ENCODE measurements at places on chromosomes 13 and 19.

GRCh38 chr13:31330236-31330635, 130.5 kb downstream of the B3GLCT start:
- no peaks in the 10 kb centered on the region for H3K4me1 ChIP-seq
- no peak overlapping the region for H3K27ac ChIP-seq
- no peaks in the 10 kb centered on the region for H3K27me3 ChIP-seq
- no peak overlapping the region for H3K4me3 ChIP-seq
- H3K36me3 ChIP-seq, result no peaks in the 10 kb centered on the region

- H3K27me3 ChIP-seq, result peaks cover 9% of the 10 kb centered on the region
- no peaks in the 10 kb centered on the region for H3K36me3 ChIP-seq
- H3K4me3 ChIP-seq, result no peak overlapping the region
- DNase-seq, result no peak
These were observed 19.6 kb downstream of the C2CD4C start for GRCh38 chr19:389255-389934.

DNA sequence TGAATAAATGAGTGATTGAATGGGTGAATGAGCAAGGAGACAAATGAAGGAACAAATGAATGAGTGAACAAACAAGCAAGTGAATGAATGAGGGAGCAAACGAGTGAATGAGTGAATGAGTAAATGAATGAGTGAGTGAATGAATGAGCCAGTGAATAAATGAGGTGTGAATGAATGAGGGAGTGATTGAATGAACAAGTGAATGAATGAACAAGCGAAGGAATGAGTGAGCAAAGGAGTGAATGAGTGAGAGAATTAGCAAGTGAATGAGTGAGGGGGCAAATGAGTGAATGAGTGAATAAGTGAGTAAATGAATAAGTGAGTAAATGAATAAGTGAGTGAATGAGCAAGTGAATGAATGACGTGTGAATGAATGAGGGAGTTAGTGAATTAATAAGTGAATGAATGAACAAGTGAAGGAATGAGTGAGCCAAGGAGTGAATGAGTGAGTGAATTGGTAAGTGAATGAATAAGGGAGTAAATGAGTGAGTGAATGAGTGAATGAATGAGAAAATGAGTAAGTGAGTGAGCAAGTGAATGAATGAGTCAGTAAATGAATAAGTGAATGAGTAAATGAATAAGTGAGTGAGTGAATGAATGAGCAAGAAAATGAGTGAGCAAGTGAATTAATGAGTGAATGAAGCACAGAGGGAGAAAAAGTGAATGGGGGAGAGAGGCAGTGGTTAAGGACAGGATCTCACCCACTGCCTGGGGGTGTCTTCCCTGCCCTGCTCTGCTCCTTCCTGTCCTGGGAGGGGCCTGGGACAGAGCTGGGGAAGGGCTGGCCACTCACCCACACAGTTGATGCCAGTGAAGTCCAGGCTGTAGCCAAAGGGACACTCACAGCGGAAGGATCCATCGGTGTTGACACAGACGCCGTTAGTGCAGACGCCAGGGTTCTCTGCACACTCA, 36.4 kb downstream of the CCL25 start:
- no peak overlapping the region for H3K27ac ChIP-seq
- no peaks in the 10 kb centered on the region for H3K36me3 ChIP-seq
- no peaks in the 10 kb centered on the region for H3K27me3 ChIP-seq
- no peak for DNase-seq

- no peak for DNase-seq
- no peak overlapping the region for H3K27ac ChIP-seq
- H3K27me3 ChIP-seq, result no peaks in the 10 kb centered on the region
These were observed 87.6 kb downstream of the ARHGEF7 start for GRCh38 chr13:111202745-111203144.

DNA sequence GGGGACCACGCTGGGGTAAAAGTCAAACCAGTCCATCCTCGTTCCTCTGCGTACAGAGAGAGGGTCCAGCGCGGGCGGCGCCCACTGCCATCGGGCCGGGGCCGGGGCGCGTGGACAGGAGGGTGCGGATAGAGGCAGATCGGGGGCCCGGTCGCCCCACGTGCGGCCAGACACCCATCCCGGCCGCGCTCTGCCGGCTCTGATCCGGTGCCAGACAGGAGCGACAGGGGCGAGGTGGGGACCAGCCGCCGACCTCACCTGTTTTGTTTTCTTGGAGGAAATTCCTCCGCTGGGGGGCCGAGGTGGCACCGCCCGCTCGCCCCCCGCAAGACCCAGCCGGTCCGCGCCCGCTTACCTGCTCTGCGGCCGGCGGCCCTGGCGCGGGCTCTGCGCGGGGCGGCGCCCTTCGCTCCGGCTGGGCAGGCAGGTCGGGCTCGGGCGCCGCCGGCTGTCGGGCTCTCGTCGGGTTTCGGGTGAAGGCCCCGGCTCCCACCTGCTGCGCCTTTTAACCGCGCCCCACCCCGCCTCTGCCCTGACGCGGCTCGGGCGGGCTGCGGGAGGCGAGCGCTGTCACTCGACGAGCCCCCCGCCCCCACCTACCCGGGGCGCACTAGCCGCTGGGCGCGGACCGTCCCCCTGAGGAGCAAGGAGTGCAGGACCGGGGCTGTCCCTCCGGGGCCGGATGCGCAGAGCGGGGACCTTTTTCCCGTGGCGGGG, at the start of gene GJB6:
TSS of gene GJB6 (minus strand) at position 481 of the 717 bp plus-strand sequence. CDS start 8,839 bp downstream, outside the sequence.
- peaks cover 11% of the 10 kb centered on the region for H3K27me3 ChIP-seq
- DNase-seq, result peak; percentile 35
- H3K4me1 ChIP-seq, result peaks cover 21% of the 10 kb centered on the region
- peak within 1 kb of the TSS; percentile 55 for H3K4me3 ChIP-seq
- no peak within 1 kb of the TSS for H3K27ac ChIP-seq
- no peaks in the 10 kb centered on the region for H3K36me3 ChIP-seq

GRCh38 chr19:48122421-48122820, 11.8 kb upstream of the PLA2G4C start:
- H3K27me3 ChIP-seq, result no peaks in the 10 kb centered on the region
- H3K27ac ChIP-seq, result no peak overlapping the region
- no peak for DNase-seq
- no peaks in the 10 kb centered on the region for H3K4me1 ChIP-seq
- H3K4me3 ChIP-seq, result no peak overlapping the region

GRCh38 chr19:33089010-33089409, 8.0 kb downstream of the GPATCH1 start:
- no peaks in the 10 kb centered on the region for H3K27me3 ChIP-seq
- H3K36me3 ChIP-seq, result peaks cover 51% of the 10 kb centered on the region

GRCh38 chr13:102392481-102393209, 9.2 kb downstream of the FGF14 start:
- no peak for DNase-seq
- no peak overlapping the region for H3K4me3 ChIP-seq

DNA sequence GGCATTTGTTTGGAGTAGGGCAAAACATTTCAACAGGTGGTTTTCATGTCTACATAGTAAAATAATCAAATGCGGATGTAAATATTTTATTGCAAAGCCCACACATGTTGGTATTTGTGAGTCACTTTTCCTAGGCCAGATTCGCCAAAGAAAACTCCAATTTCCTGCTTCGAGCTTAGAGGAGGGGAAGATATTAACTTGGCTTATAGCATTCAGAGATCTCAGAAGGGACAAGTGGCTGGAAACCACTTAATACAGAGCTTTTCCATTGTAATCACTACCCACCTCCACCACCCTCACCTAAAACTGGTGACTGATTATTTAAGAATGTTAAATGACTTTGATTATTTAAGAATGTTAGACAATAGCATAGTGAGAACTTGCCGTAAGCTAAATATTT, 530.6 kb upstream of the SPRY2 start:
- no peak overlapping the region for H3K27ac ChIP-seq
- H3K4me3 ChIP-seq, result no peak overlapping the region
- no peaks in the 10 kb centered on the region for H3K27me3 ChIP-seq
- DNase-seq, result no peak
- H3K36me3 ChIP-seq, result no peaks in the 10 kb centered on the region

DNA sequence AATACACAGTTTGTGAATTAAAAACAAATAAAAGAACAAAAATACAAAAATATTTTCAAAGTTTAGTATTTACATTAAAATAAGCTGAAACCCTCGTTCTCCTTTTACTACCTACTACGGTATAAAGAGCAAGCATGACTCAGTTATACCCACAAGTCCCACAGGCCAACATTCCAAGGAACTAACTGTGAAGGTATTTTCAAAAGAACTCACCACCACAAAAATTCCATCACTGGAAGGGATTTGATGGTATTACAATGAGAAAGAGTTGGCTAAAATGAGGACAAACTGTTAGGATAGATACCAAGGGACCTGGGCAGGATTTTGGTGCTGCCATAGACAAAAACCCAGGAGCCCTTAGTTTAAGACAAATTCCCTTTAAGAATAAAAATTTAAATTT, 122.7 kb downstream of the TBC1D4 start:
- no peak overlapping the region for H3K27ac ChIP-seq
- no peaks in the 10 kb centered on the region for H3K36me3 ChIP-seq
- no peak for DNase-seq

- H3K4me3 ChIP-seq, result peak overlapping the region; percentile 47
- peaks cover 18% of the 10 kb centered on the region for H3K36me3 ChIP-seq
- H3K4me1 ChIP-seq, result peaks cover 50% of the 10 kb centered on the region
These were observed 14.0 kb downstream of the XRCC1 start for GRCh38 chr19:43561139-43561970.

DNA sequence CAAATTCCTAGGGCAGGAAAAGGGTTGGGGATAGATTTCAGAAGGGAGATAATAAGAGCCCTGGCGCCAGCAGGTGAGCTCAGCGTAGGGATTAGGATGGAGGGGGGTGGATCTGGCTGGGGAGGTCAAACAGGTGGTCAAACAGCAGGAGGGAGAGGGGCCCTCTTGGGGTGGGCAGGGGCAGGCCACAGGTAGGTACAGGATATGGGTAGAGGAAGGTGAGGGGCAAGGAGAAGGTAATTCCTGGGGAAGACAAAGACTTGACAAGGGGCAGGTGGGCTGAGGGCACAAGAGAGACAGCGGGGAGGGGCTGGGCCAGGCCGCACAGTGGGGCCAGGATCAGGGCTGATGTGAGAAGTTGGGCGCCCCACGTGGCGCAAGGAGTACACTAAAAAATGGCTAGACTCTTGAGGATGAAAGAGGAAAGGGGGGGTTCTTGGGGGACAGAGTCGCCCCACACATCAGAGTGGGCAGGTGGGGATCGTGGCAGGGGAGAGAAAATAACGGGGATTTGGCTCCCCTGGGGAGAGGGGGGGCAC, 713 bp downstream of the KRI1 start:
- H3K4me1 ChIP-seq, result peaks cover 56% of the 10 kb centered on the region
- peak; percentile 54 for DNase-seq
- peak overlapping the region; percentile 87 for H3K4me3 ChIP-seq
- peaks cover 37% of the 10 kb centered on the region for H3K36me3 ChIP-seq
- H3K27ac ChIP-seq, result peak overlapping the region; percentile 94

DNA sequence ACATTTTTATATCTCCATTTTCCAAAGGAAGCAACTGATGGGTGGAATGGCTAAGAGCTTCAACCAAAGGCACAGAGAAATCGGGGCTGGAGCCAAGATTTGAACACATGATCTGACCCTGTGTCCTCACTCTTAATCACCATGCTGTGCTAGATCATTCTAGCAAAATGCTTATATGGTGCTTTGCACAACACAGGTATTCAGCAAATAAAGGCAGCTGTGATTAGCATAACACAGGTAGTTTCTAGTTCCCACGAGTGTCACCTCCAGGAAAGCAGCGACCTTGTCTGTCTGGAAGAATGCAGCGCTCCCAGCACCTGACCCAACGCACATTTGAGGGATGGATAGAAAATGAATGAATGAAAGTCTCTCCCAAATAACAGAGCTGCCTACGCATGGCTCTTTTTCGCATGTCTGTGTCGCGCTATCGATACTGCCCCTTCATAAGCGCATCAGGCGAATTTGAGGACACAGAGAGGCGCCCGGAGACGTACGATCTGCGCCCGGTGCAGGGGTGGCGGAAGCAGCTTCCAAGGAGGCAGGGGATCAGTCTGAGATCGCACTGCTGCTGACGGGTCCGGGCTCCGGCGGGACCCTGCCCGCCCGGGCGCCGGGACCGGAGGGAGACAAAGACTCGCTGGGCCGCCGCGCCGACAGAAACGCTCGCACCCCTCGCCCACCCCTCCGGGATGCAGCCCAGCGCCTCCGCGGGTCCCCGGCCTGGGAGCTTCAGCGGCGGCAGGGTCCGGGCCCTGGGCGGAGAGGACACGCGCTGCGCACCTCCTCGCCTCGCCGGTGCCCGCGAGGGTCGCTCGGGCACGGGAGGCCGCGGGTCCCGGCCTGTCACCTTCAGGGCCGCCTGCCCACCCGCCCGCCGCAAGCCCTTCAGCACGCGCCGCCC, 609 bp downstream of the EPS15L1 start:
- H3K27me3 ChIP-seq, result no peaks in the 10 kb centered on the region
- H3K36me3 ChIP-seq, result no peaks in the 10 kb centered on the region
- DNase-seq, result no peak
- peak overlapping the region; percentile 74 for H3K4me3 ChIP-seq

DNA sequence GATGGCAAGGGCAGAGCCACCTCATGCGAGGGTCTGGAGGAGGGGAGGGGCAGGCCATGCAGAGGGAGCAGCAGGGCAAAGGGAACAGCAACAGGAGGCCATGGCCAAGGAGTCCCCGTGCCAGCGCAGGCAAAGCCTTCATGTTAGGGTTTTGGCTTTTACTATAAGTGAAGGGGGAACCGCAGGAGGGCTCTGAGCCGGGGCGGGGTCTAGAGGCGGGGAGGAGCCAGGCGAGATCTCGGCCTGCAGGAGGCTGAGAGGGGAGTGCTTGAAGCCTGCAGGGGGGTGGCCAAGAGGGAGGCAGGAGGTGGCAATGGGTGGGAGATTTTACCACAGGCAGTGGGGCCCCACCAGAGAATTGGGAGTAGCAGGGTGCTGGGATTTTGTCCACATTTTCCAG, 6.3 kb downstream of the ARHGAP33 start:
- peaks cover 3% of the 10 kb centered on the region for H3K4me1 ChIP-seq
- DNase-seq, result no peak
- peaks cover 13% of the 10 kb centered on the region for H3K36me3 ChIP-seq
- no peaks in the 10 kb centered on the region for H3K27me3 ChIP-seq

GRCh38 chr19:7161292-7161691, 91.8 kb downstream of the ZNF557 start:
- no peaks in the 10 kb centered on the region for H3K27me3 ChIP-seq
- H3K27ac ChIP-seq, result no peak overlapping the region
- H3K4me1 ChIP-seq, result no peaks in the 10 kb centered on the region
- DNase-seq, result no peak
- H3K36me3 ChIP-seq, result no peaks in the 10 kb centered on the region
- H3K4me3 ChIP-seq, result no peak overlapping the region

- peaks cover 37% of the 10 kb centered on the region for H3K36me3 ChIP-seq
- no peak for DNase-seq
- no peaks in the 10 kb centered on the region for H3K27me3 ChIP-seq
- H3K27ac ChIP-seq, result no peak overlapping the region
- H3K4me3 ChIP-seq, result no peak overlapping the region
These were observed 23.6 kb downstream of the DCAF15 start for GRCh38 chr19:13975870-13976269.

DNA sequence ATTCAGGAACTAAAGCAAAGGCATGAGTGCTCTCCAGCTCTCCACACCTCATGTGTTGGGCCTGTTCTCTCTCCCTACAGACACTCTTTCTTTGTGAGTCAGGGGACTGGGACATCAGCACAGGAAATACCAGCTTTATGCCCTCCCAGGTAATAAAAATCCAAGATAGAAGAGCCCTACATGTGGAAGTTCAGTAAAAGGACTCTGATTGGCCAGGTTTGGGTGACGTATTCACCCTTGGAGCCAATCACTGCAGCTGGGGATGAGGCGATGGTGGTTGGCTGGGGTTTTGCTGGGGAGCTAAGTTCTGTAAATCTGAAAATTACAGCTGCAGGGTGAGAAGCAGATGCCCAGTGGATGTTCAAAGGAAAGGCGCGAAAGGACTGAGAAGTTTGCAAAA, 32.5 kb downstream of the CCDC70 start:
- H3K27ac ChIP-seq, result no peak overlapping the region
- H3K4me1 ChIP-seq, result no peaks in the 10 kb centered on the region
- H3K4me3 ChIP-seq, result no peak overlapping the region
- no peaks in the 10 kb centered on the region for H3K27me3 ChIP-seq

- H3K4me1 ChIP-seq, result no peaks in the 10 kb centered on the region
- DNase-seq, result no peak
- no peak overlapping the region for H3K4me3 ChIP-seq
- H3K36me3 ChIP-seq, result no peaks in the 10 kb centered on the region
- H3K27me3 ChIP-seq, result no peaks in the 10 kb centered on the region
These were observed 3.1 kb downstream of the TEX29 start for GRCh38 chr13:111323549-111323948.
